Left renal pelvis (tissue), 4 donors: ENCODE measurements at places on chromosomes 4 and X. TPM values are rescaled to one million over a fixed set of nuclear protein-coding genes. Genes with fewer than 3 reads are reported as not detected.

Gene VSIG4
- 7.3 TPM for polyA plus RNA-seq

Gene FAT1
- polyA plus RNA-seq = 231 TPM

Gene USP17L24
- not detected for polyA plus RNA-seq

Gene TLR1
- 8.3 TPM for polyA plus RNA-seq

Gene VCX3A
- not detected for polyA plus RNA-seq

DNA sequence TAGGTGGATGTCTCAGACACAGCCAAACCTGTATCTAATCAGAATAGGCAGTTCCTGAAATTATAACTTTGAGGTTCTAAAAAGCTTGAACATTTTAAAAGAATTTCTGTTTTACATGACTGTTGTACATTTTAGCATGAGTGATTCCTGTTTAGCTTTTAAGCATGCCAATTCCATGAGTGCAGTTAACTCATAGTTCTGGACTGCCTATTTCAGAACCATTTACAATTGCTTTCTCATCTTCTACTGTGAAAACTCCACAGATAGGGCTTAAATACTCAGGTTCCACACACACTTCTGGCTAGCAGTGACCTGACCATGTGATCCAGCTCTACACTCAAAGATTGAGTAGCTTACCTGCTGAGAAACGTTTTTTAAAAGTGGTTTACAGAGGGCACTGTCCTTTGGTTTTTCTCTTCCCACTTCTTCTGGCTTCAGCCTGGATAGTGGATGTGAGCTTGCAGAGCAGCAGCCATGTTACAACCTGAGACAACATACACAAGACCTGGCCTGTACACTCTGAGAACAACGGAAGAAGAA, 280.8 kb downstream of the ANKRD50 start:
- no peak for DNase-seq

GRCh38 chr4:37661772-37662171, 24.4 kb downstream of the RELL1 start:
- DNase-seq = no peak

GRCh38 chr4:119070301-119070700, 65.3 kb upstream of the MYOZ2 start:
- no peak for DNase-seq

DNA sequence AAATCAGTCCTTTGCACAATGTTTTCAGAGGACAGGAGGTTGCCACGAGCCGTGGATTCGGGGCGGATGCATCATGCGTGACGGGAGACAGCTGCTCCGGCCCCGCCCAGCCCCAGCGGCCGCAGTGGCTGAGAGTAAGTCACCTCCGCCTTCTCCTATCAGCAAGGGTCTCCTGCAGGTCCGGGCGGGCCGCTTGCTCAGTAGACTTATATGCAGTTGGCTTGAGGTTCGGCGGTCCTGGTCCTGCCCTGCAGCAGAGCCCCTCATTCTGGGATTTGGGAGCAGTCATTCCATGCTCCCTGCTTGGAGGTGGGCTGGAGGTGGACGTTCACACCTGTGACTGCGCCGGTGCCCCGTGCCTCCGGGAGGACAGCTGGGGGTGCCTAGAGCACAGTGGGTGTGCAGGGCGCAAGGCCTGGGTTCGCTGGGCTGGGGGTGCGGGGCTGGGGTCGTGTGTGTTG, 86.3 kb upstream of the ADRA2C start:
- no peak for DNase-seq

- no peak for DNase-seq
These were observed 24.5 kb downstream of the DDIT4L start for GRCh38 chr4:100165809-100166208.

GRCh38 chr4:86565651-86566050, 28.5 kb upstream of the PTPN13 start:
- DNase-seq = no peak

DNA sequence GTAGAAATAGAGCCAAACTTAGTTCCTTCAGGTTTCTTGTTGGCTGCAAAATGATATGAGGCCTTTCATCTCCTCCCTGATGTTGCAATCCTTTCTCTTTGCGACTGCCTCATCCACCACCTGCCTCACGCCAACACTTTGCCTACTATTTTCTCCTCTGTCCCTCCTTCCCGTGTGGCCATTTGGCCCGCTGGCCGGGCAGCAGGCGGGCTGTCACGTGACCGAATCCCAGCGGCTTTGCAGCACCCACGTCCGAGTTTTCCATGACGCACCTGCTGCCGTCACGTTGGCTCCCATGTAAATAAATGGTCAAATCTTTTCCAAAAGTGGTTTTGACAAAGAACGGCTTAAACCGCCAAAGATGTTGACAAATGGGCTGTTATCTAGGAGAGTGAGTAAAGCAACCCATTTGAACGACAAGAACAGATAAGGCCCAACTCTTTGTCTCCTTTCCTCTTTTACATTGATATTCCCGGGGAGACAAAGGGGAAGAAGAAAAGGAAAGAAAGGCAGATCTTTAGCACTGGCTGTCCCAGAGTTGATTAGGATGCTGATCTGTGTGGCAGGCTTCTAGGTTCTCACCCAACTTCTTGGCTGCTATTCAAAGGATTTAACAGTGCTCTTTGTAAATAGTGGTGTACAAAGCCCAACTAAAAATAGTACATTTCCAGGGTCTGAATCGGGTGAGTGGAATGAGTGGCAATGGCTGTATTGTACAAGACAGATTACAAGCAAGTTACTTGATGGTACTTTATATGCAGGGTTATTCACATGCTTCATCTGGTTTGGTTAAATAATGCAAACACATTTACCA, 174.2 kb upstream of the JADE1 start:
- no peak for DNase-seq

DNA sequence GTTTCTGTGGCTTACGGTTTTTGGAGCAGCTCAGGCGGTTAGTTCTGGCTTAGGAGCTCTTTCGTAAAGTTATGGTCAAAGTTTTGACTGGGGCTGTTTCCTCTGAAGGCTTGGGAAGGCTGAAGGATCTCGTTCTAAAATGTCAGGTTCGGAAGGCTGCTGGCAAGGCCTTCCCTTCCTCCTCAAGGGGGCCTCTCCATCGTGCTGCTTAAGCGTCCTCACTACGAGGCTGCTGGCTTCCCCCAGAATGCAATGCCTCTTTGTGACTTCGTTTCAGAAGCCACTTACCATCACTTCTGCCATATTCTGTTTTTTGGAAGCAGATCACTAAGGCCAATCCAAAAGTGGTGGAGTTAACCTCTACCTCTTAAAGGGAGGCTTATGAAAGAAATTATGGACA, 1196.4 kb upstream of the TENM3 start:
- no peak for DNase-seq

DNA sequence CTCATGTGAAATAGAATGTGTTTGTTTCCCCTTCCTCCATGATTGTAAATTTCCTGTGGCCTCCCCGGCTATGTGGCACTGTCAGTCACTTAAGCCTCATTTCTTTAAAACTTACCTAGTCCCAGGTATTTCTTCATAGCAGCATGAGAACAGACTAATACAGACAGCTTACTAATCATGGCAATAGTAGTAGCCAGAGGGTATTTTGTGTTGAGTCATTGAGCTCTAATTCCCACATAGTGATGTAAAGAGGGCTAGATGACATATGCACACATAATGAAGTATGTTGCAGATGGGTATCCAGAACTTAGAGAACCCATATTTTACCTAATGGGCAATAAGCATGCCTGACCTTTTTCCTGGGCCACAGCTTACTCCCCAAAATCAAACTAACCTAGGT, 1197.2 kb downstream of the PCDH7 start:
- no peak for DNase-seq

GRCh38 chr4:89324671-89325070, 17.1 kb upstream of the GPRIN3 start:
- no peak for DNase-seq

DNA sequence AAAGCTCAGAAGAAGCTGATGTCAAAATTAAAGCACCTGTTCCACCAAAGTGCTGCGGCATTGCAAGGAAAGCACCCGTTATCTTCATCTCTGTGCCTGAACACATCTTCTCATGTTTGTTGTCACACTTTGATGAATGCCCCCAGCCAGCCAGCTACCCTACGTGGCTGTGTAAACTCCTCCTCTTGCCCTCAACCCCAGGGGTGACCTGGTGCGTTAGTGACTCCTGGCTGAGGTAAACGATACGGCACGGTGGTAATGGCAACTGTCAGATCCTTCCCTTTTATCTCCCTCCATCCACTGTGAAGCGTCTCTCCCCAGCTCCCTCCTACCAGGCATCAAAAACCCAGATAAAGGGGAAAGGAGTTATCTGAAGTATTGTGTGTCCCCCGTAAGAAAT, 90.6 kb upstream of the WWC2 start:
- DNase-seq = no peak

DNA sequence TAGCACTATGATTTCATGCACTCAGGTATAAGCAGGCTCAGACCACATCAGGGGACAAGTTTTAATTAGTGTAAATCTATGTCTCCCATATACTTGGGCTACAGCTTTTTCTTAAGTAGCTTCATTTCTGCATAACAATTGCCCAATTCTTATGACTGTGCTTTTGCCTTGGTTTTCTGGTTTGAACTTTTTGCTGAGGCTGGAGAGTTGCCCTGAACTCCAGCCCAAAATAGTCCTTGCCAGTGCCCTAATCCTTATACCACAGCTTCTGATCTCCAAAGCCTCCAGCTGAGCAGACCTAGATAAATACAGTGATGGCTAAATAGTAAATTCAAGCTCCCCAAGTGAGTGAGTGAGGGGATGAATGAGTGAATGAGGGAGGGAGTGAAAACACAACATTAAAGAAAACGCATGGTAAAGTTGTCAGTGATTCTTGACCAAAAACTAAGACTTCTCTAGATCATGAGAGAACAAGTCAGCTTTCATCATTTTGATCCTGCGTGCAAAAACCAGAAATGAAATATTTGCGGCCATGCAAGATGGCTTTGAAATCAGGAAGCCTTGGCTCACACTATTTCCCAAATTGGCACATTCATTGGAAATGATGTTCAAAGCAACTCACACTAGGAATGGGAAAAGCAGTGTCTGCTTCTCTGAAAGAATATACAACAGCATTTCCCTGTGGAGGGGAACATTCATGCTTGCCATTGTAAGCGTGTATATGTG, 437.1 kb upstream of the CTSO start:
- no peak for DNase-seq
